Smooth muscle cell of the pulmonary artery (primary cell): ENCODE measurements at places on chromosomes 12 and 14. TPM values are rescaled to one million over a fixed set of nuclear protein-coding genes. Genes with fewer than 3 reads are reported as not detected.

Gene GRIP1
- total RNA-seq, result 0.26 and 0.33 TPM in 2 replicates

Gene RDH16
- total RNA-seq, result 0.13 and 0.17 TPM in 2 replicates

Gene RIPK3
- total RNA-seq, result 0.26 TPM in 1 of 2 replicates, not detected in the other

Gene KCNK10
- total RNA-seq, result not detected in 2 replicates

Gene OTOGL
- total RNA-seq, result 0.07 and 0.39 TPM in 2 replicates

Gene OR6C2
- total RNA-seq, result not detected in 2 replicates

Gene OXA1L
- total RNA-seq, result 77.8 and 97.1 TPM in 2 replicates

Gene IRAK3
- 7.9 and 9.0 TPM in 2 replicates for total RNA-seq

Gene CLEC1B
- not detected in 2 replicates for total RNA-seq

Gene SERPINA4
- not detected in 2 replicates for total RNA-seq

Gene BICDL1
- not detected in 2 replicates for total RNA-seq

Gene KRT6C
- total RNA-seq, result 0.07 TPM in 1 of 2 replicates, not detected in the other

Gene GZMB
- total RNA-seq, result not detected in 2 replicates

Gene TAS2R43
- 2.1 TPM in 1 of 2 replicates, not detected in the other for total RNA-seq

Gene CD163L1
- 0.43 and 2.6 TPM in 2 replicates for total RNA-seq

Gene NFE2
- total RNA-seq, result 0.07 and 0.10 TPM in 2 replicates

Gene GLI1
- total RNA-seq, result 0.26 and 0.76 TPM in 2 replicates

Gene GYS2
- total RNA-seq, result 0.03 TPM in 1 of 2 replicates, not detected in the other

Gene AICDA
- not detected in 2 replicates for total RNA-seq

Gene NABP2
- 25.4 TPM in 2 replicates for total RNA-seq

Gene VIPAS39
- total RNA-seq, result 24.9 and 26.6 TPM in 2 replicates

Gene VRTN
- not detected in 2 replicates for total RNA-seq

Gene IFNG-AS1
- 0.07 TPM in 1 of 2 replicates, not detected in the other for total RNA-seq

Gene DAO
- not detected in 2 replicates for total RNA-seq

Gene KCNC2
- not detected in 2 replicates for total RNA-seq

Gene KRT86
- 5.0 and 8.7 TPM in 2 replicates for total RNA-seq

Gene MIPOL1
- 10.2 and 16.3 TPM in 2 replicates for total RNA-seq

Gene LBHD2
- not detected in 2 replicates for total RNA-seq

Gene APOLD1
- total RNA-seq, result 3.5 and 22.0 TPM in 2 replicates

Gene SCNN1A
- total RNA-seq, result 0.07 TPM in 1 of 2 replicates, not detected in the other

Gene LTB4R
- 1.9 and 2.7 TPM in 2 replicates for total RNA-seq

Gene OAS1
- 1.2 and 1.5 TPM in 2 replicates for total RNA-seq

Gene LMNTD1
- total RNA-seq, result 0.39 and 0.63 TPM in 2 replicates

Gene LPAR5
- 0.03 TPM in 1 of 2 replicates, not detected in the other for total RNA-seq

Gene KCNMB4
- total RNA-seq, result 1.3 and 1.6 TPM in 2 replicates

Gene PAPLN
- 2.5 and 3.2 TPM in 2 replicates for total RNA-seq

Gene KERA
- not detected in 2 replicates for total RNA-seq

Gene TMEM119
- total RNA-seq, result 3.9 and 69.5 TPM in 2 replicates

Gene SYT10
- not detected in 2 replicates for total RNA-seq

Gene MGP
- total RNA-seq, result 81.2 and 251 TPM in 2 replicates

Gene USP5
- 90.6 and 117 TPM in 2 replicates for total RNA-seq

Gene INHBC
- not detected in 2 replicates for total RNA-seq

Gene TRMT61A
- 10.6 and 16.8 TPM in 2 replicates for total RNA-seq

Gene DIO2
- total RNA-seq, result 18.7 and 97.5 TPM in 2 replicates

Gene BCL2L14
- total RNA-seq, result not detected in 2 replicates

Gene KRT78
- not detected in 2 replicates for total RNA-seq

Gene MANSC1
- total RNA-seq, result 3.9 and 4.6 TPM in 2 replicates

Gene RNASE3
- total RNA-seq, result not detected in 2 replicates

Gene SART3
- 43.5 and 44.5 TPM in 2 replicates for total RNA-seq

Gene JAG2
- 1.3 and 4.0 TPM in 2 replicates for total RNA-seq

Gene MAP1LC3B2
- total RNA-seq, result 0.52 and 0.89 TPM in 2 replicates

Gene PDE3A
- total RNA-seq, result 44.1 and 108 TPM in 2 replicates

Gene DTX1
- total RNA-seq, result 0.03 TPM in 1 of 2 replicates, not detected in the other

Gene ITGA5
- total RNA-seq, result 589 and 1,116 TPM in 2 replicates

Gene C14orf39
- not detected in 2 replicates for total RNA-seq

Gene CPNE6
- total RNA-seq, result not detected in 2 replicates
